ENCODE measurements at places on chromosomes 1 and 21.

DNA sequence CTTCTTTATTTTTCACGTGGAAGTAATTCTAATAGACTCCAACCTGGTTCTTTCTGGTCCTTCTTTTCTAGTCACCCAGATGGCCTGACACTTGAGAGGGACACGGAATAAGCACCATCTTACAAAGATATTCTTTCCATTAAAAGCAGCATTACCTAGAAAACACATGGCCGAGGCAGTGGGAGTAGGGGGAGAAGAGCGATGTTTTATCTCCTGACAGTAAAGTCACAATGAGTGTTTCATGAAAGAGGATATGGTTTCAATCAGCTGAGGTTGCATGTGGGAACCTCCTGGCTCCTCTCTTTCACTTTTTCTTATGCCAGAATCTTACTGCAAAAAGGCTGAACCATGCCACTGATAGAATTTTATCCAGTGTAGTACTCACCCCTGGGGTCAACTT lies 288.8 kb upstream of the SPAG17 start:
- DNase-seq = no peak

GRCh38 chr1:236608930-236609726 lies 4.8 kb upstream of the HEATR1 start:
- no peak for DNase-seq

- DNase-seq = no peak
These were observed 1266.0 kb upstream of the ADGRL2 start for GRCh38 chr1:80534606-80535360.

- DNase-seq = no peak
These were observed 11.6 kb downstream of the RNF223 start for GRCh38 chr1:1062348-1063163.

GRCh38 chr1:40818264-40818961 lies 34.8 kb downstream of the KCNQ4 start:
- peak; percentile 85 for DNase-seq

GRCh38 chr1:156669794-156670193 lies 7.4 kb downstream of the NES start:
- DNase-seq = no peak

DNA sequence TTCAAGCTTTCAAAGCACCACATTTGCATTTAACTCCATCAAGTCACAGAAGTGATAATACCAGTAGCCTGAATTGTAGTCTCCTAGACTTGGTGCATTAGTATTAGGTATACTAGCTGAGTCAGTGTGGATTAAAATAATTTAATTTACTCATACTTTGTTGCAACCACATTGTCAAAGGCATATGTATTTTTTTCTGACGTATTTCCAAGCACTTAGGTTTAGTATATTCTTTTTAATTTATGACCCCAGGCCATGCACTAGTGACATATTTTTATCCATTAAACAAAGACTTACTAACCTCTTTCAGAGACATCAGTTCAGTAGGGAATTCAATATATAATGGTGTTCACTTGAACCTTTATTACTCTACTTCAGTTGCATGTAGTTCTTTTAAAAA lies 1894.5 kb downstream of the NCAM2 start:
- DNase-seq = no peak

GRCh38 chr1:152643945-152644344 lies 19.2 kb upstream of the LCE2D start:
- no peak for DNase-seq

DNA sequence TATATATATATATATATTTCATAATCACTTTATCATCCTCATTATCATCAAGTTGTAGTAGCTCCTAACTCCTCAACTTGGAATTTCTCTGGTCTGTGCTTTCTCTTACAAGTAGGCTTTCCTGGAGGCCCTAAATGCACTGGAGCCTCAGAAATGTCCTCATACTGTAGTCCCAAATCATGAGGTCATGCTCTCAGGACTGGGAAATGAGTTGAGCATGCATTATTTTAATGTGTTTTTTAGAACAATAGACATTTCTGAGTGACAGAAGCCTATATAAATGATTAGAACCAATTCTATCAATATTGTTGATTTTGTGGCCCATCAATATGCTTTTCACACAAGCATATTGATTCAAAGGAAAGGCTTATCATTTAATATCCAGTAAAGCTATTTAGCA lies 42.9 kb upstream of the C1orf105 start:
- no peak for DNase-seq

DNA sequence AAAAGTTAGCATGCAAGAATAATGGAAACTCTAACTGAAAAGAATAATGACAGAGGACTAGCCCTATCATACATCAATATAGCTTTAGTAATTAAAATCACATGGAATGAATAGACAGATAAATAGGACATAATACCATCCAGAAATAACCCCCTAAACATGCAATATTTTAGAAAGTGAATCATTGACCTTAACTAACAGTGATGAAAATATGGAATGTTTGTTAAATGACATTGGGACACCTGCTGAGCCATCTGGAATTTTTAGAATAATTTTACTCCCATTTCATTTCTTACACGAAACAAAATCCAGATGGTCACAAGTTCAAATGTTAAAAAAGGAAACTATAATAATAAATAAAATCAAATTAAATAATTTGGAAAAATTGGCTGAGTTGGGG lies 53.1 kb upstream of the FMO3 start:
- no peak for DNase-seq

DNA sequence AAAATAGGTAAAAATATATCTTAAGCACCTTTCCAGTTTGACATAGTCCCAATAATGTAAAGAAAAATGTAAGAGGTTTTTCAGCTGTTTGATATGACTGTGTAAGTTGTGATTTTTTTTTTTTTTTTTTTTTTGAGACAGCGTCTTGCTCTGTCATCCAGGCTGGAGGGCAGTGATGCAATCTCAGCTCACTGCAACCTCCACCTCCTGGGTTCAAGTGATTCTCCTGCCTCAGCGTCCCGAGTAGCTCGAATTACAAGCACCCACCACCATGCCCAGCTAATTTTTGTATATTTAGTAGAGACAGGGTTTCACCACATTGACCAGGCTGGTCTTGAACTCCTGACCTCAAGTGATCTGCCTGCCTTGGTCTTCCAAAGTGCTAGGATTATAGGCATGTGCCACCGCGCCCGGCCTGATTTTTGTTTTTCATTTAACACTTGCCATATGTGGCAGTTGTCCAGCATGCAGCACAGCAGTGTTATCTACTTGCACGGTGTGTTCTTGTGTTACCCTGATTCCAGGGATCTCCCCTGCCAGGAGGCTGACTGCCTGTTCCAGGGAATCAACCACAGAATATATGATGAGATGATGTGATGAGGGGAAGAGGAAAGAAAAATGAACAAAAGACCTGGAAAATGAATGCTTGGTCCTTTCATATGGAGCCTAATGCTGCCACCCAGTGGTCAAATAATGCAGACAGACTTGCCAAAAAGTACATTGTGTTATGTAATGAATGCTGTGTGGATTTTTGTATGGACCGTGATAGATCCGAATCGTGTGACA lies 79.0 kb downstream of the RAVER2 start:
- DNase-seq = peak; percentile 15

GRCh38 chr1:14136152-14136763 lies 436.3 kb downstream of the PRDM2 start:
- DNase-seq = no peak

DNA sequence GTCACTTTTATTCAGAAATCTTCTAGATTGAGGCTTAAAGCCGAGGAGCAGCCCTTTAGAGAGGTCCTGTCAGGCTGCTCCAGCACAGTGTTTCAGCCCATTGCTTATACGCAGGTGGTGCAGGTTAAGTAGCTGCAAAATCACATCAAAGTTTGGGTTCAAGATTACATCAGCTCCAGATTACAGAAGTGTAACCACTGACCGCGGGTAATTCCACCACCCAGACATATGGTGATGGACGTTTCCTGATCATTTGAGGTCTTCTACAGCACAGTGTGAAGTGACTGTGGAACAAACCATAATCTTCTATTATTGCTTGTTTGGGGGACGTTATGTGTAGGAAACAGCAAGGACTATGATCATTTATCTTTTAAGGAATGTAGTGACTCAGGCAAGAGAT lies 11.8 kb downstream of the C1orf115 start:
- DNase-seq = no peak

DNA sequence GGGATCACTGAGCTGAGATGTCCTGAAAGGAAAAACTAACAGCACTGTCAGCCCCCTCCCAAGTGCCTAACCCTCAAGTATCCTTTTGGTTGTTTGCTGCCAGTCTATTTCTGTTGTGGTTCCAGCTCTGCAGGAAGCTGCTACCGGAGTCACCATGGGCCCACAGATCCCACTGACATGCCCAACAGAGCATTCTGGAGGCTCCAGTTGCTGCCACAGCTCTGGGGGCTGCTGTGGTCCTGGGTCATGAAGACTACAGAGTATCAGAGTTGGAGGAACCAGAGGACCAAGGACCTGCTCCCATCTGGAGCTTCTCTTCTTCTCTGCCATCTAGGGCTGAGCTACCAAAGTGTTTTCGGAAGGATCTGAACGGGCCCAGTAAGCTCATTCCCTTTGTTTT lies 910 bp downstream of the LCE3A start:
- DNase-seq = no peak

DNA sequence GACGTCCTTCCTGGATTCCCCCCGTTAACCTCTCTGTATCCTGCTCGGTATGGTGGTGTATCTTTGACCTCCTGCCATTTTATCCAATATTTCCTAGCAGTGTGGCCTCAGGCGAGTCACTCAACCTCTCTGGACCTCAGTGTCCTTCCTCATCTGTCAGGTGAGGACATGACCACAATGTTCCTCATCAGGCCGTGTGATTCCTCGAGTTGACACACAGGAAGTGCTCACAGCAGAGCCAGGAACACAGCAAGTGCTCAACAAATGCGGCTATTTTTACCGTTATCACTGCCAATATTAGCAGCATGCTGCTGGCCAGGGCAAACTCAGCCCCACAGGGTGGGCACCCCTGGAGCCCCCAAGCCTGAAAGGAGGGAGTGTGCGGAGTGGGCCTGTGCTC lies 450.2 kb downstream of the KIF26B start:
- DNase-seq = no peak

DNA sequence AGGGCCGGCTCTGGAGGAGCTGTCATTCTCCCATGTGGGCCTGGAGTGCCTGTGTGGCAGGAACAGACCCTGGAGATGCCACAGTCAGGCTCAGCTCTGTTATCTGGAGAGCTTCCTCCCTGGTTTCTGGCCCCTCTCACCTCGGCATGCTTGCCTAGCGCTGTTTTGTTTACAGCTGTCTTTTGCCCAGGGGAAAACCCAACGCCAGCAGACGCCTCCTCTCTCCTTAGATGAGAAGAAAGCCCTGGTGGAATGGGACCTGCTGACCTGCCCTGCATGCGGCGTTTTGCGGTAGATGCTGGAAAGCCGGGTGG lies 104.9 kb downstream of the CRYAA start:
- DNase-seq = no peak

GRCh38 chr1:67941746-67942145 lies 108.5 kb upstream of the GNG12 start:
- DNase-seq = no peak

DNA sequence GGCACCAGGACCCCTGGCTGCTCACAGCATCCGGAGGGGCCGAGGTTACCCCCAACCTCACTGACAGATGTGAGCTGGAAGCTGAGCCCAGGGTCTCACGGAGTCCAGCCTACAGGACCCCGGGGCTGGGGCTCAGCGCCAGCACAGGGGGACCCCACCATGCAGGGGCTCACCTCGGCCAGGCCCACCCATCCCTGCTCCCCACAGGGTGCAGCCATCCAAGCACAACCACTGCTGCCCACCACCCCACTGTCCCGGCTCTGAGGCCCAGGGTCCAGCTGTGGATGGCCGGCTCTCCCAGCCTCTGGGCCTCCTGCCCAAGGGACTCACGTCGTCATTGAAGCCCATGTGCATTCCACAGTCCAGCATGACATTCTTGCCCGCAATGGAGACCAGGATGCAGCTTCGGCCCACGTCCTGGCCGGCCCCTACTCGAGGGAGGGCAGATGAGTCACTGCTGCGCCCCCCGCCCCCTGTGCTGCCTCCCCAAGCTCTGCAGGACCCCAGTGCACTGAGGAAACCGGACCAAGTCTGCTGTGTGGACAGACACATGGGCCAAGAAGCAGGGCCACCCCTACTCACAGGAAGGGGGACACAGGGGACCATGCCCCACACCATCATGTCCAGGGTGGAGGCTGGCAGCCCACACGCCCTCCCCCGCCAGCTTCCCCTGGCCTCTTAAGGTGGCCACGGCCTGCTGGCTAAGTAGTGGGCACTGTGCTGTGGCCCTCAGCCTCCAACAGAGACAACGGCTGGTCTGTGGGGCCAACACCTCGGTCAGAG lies 3.6 kb downstream of the INTS11 start:
- no peak for DNase-seq

DNA sequence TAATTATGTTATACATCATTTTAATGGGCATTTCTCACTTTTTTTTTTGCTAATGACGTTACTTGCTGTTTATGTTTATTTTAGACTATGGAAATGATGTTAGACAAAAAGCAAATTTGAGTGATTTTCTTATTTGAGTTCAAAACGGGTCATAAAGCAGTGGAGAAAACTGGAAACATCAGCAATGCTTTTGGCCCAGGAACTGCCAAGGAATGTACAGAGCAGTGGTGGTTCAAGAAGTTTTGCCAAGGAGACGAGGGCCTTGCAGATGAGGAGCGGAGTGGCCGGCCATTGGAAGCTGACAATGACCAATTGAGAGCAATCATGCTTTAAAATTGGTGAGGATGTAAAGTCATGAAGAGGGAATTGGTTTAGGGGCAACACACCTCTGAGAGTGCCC lies 32.1 kb upstream of the KCNE2 start:
- DNase-seq = no peak

GRCh38 chr1:205811660-205812059 lies 1.3 kb downstream of the SLC41A1 start:
- no peak for DNase-seq

DNA sequence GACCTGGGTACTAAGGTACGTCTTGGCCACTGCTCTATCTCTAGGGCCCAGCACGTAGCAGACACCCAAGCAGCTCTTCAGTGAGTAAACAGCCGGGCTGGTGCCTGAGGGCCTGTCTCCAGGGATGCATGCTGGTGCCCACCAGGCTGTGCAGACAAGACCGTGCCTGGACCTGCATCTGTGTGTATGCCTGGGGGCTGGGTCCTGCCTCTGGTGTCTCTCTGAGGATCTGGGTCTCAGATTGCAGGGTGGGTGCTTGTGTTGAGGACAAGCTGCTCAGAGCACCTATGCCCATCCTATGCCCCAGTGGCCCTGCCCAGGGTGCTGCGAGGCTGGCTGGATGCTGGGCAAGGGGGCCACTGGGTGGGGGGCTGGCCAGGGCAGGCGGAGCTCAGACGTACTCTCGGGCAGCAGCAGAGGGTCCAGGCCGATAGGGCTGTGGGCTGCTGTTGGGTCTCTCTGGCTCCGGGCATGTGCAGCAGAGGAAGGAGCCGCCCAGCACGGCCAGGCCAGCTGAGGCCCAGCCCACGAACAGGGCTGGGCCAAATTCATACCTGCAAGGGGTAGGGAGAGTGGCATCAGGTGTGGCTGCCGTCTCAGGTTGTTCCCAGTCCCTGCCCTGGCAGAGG lies 4.4 kb downstream of the CLDN19 start:
- DNase-seq = no peak

GRCh38 chr1:237164406-237165352 lies 122.7 kb downstream of the RYR2 start:
- no peak for DNase-seq

DNA sequence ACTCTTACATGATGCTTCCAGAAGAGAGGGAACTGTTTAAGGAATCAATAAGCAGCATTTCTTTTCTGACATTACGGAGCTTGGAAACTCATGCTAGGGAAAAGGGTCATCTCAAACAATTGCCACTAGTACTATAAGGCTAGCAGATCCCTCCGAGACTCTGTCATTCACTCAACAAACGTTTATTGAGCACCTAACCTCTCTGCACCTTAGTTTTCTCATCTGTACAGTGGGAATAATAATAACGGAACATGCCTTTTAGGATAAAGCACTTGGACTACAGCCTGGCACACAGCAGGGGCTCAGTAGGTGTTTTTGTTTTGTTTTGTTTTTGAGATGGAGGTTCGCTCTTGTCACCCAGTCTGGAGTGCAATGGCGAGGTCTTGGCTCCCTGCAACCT lies 51.3 kb downstream of the SYF2 start:
- DNase-seq = no peak
